ENCODE measurements at places on chromosomes 12 and 14.

DNA sequence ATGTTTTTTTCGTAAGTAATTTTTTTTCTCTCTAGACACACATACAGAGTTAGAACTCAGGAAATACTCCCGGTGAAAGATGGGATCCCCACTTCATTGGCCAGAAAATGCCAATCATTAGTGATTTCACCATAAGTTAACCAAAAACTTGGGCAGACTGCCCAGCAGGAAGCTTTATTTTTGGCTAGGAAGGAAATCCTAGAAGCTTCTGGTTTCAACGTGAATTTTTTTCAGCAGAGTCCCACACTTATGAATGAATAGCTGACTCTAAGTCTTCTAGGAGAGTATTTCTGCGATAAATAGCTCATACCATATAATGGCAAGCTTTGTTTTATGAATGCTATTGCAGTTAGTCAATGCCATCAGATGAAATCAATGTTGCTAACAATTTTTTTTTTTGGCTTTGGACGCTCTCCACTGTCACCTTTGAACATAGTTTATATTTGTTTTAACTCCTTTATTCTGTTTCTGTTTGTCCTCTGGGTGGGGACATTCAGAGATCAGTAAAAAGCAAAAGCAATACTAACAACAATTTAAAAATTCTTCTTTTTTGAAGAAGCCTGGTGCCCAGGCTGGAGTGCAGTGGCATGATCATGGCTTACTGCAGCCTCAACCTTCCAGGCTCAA is 9.5 kb downstream of the PPP1CC start:
- DNase-seq, result no peak

- DNase-seq, result peak; percentile 98
Measured at GRCh38 chr14:22556021-22556989, 32.7 kb downstream of the DAD1 start.

DNA sequence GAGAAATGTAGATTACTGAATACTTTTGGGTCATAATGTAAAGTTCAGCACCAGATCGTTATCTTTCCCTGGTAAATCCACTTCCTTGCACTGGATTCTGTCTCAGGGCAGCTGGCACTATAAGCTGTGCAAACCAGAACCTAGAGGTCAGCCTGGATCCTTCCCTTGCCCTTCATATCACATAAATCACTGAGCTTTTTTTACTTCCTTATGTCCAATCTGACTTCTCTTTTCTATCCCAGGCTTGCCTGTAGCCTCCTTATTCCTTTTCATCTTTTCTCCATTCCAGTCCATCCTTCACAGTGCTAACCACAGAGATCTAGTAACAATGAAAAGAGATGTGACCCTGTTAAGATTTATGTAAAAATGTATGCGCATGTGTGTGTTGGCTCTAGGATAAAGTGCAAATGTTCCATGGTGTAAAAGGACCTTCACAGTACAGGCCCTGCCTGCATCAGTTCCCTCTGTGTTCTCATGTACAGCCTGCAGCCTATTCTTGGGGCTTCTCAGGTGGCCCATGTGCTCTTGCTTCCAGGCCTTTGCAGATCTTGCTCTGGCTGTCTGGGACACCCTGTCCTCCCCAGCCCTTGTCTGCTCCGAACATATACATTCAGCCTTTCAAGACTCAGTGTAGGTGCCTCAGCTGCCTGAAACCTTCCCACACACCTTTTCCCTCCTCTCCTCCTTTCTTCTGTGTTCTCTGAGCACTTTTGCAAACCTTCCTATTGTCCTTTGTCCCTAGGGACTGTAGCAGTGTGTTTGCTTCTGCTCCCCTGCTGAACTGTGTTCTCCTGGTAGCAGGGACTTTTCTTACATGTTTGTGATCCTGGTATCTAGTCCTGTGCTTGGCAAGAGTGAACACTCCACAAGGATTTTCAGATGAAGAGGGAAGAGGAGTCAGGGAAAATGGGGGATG is 30.0 kb downstream of the PELI2 start:
- no peak for DNase-seq

DNA sequence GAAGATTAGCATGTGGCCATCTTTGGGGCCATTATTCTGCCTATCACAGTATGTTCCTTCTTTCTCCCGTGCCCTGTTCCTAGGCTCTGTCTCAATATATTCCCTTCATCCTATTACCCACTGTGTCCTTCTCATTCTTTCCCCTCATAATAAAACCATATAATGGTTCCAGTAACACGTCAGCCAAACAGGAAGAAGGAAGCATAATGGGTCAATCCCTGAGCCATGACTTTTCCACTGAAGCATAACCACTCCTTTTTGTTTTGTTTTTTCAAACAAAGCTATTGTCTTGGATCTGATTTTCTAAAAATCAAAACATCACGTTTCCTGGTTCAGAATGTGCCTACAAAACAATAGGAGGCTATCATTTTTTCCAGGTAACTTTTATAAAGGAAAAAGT is 21.3 kb upstream of the RHOJ start:
- DNase-seq, result no peak

GRCh38 chr14:59771577-59771976 is 99.0 kb downstream of the RTN1 start:
- no peak for DNase-seq

DNA sequence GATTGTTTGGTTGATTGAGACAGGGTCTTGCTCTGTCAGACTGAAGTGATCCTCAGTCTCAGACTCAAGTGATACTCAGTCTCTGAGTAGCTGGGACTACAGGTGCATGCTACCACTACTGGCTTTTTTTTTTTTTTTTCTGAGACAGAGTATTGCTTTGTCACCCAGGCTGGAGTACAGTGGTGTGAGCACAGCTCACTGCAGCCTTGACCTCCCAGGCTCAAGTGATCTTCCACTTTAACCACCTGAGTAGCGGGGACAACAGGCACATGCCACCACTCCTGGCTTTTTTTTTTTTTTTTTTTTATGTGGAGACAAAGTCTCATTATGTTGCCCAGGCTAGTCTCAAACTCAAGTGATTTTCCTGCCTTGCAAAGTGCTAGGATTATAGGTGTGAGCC is 31.8 kb downstream of the CPSF2 start:
- no peak for DNase-seq

DNA sequence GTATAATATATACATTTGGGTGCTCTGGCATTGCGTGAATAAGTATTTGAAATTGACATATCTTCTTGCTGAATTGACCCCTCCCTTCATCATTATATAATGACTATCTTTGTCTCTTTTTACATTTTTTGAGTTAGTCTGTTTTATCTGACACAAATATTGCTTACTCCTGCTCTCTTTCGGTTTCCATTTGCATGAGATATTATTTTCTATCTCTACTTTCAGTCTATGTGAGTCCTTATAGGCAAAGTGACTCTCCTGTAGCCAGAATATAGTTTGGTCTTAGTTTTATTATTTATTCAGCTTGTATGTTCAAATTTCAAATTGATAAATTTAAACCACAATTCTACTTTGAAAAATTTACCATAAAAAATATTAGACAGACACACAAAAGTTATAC is 491.0 kb downstream of the NAV3 start:
- no peak for DNase-seq

GRCh38 chr12:117402363-117402762 is 40.9 kb upstream of the NOS1 start:
- DNase-seq, result no peak

- DNase-seq, result no peak
Measured at GRCh38 chr12:2363836-2364609, 311.2 kb downstream of the CACNA1C start.

GRCh38 chr12:58099476-58099875 is 158.1 kb downstream of the ATP23 start:
- DNase-seq, result no peak

DNA sequence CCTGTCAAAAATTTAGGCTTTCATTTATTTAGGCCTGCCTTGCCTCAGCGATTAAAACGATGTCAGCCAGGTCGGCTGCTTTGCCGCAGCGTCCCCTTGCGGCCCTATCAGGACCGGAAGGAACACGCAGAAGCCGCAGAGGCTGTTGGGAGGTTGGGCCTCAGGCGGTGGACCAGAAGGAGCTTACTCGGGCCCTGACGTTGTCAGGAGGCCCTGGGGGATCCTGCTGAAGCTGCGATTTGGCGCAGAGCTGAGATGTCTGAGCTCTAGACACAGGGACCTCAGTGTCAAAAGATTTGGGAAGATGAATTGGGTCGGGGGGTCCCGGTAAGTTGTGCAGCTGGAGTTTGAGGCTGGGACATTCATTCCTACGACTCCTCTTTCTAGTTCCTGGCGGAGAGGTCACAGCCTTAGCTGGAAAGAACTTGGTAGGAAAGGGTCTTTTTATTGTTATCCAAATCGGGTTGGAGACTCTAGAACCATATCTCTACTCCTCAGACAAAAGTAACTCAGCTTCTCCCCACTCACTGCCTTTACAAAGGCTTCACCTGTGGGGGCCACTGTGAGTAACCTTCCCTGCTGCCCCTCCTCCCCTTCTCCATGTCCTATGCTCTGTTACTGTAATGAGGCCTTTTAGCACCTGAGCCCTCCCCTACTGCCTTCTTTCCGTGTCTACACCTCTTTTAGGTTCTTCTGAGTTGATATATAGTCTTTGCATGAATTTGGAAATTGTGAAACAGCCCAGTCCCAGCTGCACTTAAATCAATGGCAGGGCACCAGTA is 6.6 kb upstream of the ABCD2 start:
- DNase-seq, result no peak

GRCh38 chr12:115761784-115762183 is 515.7 kb downstream of the MED13L start:
- DNase-seq, result no peak

DNA sequence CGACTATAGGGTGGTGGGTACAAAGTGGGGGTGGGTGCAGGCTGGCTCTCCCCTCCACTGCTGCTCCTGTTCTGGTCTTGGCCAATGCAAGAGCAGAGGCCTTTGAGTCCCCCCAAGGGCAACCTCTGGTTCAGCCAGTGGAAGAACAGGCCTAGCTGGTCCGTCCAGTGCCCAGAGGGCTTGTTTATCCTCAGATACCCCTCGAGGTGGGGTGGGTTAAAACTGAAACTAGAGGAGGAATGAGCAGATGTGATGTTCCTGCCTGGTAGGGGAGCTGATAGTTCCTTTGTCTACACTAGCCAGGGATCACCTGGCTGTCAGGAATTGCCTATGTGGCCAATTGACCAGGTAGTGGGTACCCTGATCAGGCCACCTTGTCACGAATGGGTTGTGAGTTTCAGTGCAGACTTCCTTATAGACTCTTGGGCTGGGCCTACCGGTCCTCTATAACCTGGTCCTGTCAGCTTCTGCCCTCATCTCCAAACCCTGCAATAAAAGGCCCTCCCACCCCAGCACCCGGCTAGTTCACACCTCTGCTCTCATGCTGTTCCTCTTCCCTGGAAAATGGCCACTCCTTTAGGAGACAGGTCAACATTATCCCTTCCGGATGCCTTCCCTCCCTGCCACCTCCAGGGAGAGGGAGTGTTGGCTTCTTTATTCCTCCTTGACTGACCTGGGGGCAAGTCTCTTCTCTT is 10.7 kb upstream of the HSP90AA1 start:
- DNase-seq, result no peak

- DNase-seq, result no peak
Measured at GRCh38 chr14:31699809-31700208, 138.6 kb downstream of the NUBPL start.

DNA sequence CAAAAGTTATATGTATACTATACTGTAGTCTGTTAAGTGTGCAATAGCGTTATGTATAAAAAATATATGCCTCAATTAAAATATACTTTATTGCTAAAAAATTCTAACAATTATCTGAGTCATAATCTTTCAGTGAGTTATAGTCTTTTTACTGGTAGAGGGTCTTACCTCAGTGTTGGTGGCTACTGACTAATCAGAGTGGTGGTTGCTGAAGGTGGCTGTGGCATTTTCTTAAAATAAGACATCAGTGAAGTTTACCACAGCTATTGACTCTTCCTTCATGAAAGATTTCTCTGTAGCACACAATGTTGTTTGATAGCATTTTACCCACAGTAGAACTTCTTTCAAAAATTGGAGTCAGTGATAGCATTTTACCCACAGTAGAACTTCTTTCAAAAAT is 23.4 kb downstream of the POLR3B start:
- DNase-seq, result no peak

GRCh38 chr14:60315196-60315990 is 66.4 kb downstream of the PPM1A start:
- DNase-seq, result no peak

DNA sequence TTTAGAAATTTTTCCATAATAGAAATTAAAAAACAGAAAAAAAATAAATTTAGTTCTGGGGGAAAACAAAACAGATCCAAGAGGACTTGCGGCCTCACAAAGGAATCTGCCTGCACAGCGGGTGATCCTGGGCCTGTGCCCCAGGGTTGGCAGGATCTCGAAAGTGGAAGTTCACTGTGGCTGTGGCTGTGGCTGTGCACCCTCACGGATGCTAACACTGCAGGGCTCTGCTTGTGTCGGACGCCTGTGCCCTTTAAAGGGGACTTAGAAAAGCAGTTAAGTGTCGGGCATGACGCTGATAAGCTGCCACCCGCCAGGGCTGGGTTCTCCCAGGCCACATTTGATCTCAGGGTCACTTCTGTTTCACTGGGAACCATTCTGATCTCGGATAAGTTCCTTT is 209.1 kb downstream of the TTC7B start:
- DNase-seq, result no peak

Data from GM12878 (cell line).